ENCODE measurements at places on chromosomes 6 and 20.

GRCh38 chr6:149111556-149112115 is 205.9 kb upstream of the TAB2 start:
- H3K27me3 ChIP-seq, result no peaks in the 10 kb centered on the region
- no peak overlapping the region for H3K4me3 ChIP-seq
- no peaks in the 10 kb centered on the region for H3K4me1 ChIP-seq
- DNase-seq, result no peak

DNA sequence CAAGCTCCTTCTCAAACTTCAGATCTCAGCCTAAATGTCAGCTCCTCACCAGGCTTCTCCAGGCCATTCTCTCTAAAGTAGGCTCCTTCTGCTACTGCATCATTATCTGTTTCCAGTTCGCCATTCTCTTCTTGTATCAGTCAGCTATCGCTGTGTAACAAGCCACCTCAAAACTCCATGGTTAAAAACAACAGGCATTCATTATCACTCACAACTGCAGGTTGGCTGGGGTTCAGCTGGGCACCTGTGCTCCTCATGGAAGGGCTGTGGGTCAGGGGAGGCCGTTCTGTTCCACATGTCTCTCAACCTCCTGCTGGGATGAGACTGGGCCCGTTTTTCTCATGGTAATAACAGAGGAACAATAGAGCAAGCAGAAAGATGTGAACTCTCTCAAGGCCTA is 28.7 kb downstream of the PRND start:
- H3K36me3 ChIP-seq, result no peaks in the 10 kb centered on the region
- no peaks in the 10 kb centered on the region for H3K4me1 ChIP-seq
- no peaks in the 10 kb centered on the region for H3K27me3 ChIP-seq
- DNase-seq, result no peak
- no peak overlapping the region for H3K27ac ChIP-seq
- H3K4me3 ChIP-seq, result no peak overlapping the region

GRCh38 chr6:83594941-83595340 is 82.6 kb downstream of the PRSS35 start:
- no peak for DNase-seq
- H3K27ac ChIP-seq, result no peak overlapping the region

GRCh38 chr20:37777988-37778659 is 84.3 kb downstream of the CTNNBL1 start:
- no peaks in the 10 kb centered on the region for H3K4me1 ChIP-seq
- no peak overlapping the region for H3K27ac ChIP-seq
- no peak for DNase-seq
- no peaks in the 10 kb centered on the region for H3K27me3 ChIP-seq
- no peak overlapping the region for H3K4me3 ChIP-seq

DNA sequence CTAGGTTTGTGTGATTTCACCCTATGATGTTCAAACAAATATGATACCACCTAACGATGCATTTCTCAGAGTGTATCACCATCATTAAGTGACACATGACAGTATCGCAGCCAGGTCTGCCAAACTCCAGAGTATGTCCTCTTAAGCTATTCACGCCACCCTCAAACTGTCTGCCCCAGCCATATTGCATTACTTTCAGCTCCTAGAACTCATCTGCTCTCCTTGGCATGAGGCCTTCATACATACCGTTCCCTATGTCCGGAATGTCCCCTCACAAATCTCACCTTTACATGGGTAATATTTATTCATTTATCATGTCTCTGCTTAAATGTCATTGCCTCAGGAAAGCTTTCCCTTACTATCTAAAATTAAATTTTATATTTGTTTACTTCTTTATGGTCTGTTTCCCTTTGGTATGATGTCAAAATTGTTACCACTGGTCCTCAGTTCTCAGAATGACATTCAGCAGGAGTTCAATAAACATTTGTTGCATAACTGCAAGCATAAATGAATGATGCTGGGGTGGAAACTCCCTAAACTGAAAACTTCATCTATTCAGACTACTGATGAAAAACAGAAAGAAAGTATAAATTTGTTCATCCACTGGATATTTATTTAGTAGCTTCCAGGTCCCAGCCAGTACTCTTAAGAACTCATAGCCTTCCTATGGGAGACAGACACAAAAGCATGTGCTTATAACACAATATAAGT is 3.2 kb downstream of the SESN1 start:
- no peaks in the 10 kb centered on the region for H3K36me3 ChIP-seq
- H3K27ac ChIP-seq, result no peak overlapping the region
- H3K4me3 ChIP-seq, result peak overlapping the region; percentile 97
- H3K4me1 ChIP-seq, result peaks cover 40% of the 10 kb centered on the region

DNA sequence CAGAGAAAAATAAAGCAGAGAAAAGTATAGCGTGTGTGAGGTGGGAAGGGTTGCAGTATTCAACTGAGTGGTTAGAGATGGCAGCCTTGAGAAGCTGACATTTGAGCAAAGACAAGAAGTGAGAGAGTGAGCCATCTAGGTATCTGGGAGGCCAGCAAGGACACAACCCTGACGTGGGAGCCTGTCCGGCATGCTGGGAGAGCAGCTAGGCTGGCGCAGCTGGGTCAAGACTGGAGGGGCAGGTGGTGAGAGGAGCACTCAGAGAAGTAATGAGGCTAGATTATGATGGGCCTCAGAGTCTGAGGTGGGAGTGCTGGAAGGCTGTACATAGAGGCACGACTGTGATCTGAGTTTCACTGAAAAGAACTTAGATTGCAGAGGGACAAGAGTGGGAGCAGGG is 12.9 kb downstream of the TTPAL start:
- peaks cover 62% of the 10 kb centered on the region for H3K36me3 ChIP-seq
- no peak for DNase-seq
- no peaks in the 10 kb centered on the region for H3K27me3 ChIP-seq
- H3K27ac ChIP-seq, result no peak overlapping the region
- H3K4me1 ChIP-seq, result no peaks in the 10 kb centered on the region

- no peaks in the 10 kb centered on the region for H3K4me1 ChIP-seq
- no peak for DNase-seq
- no peaks in the 10 kb centered on the region for H3K36me3 ChIP-seq
- no peaks in the 10 kb centered on the region for H3K27me3 ChIP-seq
- H3K27ac ChIP-seq, result no peak overlapping the region
These were observed 30.9 kb downstream of the HEBP2 start for GRCh38 chr6:138434925-138435324.

DNA sequence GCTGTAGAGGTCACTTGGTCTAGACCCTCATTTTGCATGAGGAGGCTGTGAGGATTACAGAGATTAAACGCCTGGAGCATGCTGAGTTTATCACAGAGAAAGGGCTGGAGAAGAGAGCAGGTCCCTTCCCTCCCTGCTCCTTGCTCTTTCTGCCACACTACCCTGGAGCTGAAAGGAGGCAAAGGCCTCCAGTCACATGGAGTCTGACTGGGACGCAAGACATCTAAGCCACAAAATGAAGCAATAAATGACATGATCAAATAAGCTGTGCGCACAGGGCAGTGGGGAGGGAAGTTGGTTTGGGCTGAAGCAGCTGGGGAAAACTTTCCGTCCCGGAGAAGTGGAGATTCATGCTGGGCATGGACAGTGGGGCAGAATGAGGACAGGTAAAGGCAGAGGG is 33.3 kb downstream of the ATXN1 start:
- H3K27ac ChIP-seq, result no peak overlapping the region
- no peaks in the 10 kb centered on the region for H3K27me3 ChIP-seq
- peaks cover 4% of the 10 kb centered on the region for H3K36me3 ChIP-seq
- no peak for DNase-seq
- no peak overlapping the region for H3K4me3 ChIP-seq

- peaks cover 61% of the 10 kb centered on the region for H3K36me3 ChIP-seq
- no peaks in the 10 kb centered on the region for H3K4me1 ChIP-seq
- no peaks in the 10 kb centered on the region for H3K27me3 ChIP-seq
- no peak overlapping the region for H3K27ac ChIP-seq
- H3K4me3 ChIP-seq, result no peak overlapping the region
These were observed 96.9 kb downstream of the FAM120B start for GRCh38 chr6:170403451-170403850.

DNA sequence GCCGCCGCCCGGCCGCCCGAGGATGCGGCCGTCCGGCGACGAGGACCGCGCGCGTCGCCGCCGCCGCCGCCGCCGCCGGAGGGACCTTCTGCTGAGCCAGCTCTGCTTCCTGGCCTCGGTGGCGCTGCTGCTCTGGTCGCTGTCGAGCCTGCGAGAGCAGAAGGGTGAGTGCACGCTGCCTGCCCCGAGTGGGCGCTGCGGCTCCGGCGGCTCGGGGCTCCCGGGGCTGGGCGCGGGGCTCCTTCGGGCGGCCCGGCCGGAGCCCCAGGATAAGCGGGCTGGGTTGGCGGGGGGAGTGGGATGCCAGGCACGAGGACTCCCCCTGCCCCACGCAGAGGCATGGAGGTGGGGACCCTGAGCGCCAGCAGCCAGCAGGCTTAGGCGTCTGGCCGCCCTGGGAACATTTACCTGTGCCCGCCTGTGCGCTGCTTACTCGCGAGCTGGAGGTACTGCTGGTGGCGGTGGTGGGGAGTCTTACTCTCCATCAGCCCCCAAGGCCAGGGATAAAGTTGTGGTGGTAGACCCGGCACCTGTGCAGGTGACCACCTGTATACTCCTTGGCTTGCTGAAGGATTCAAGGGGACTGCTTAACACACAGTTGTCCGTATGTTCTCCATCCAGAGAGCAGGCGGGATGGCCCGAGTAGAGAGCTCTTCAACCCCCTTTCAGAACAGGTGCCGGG is 520 bp downstream of the SLC24A3 start:
- no peak overlapping the region for H3K4me3 ChIP-seq
- no peak for DNase-seq
- H3K27me3 ChIP-seq, result peaks cover 8% of the 10 kb centered on the region
- H3K4me1 ChIP-seq, result no peaks in the 10 kb centered on the region
- no peak overlapping the region for H3K27ac ChIP-seq

- no peak overlapping the region for H3K4me3 ChIP-seq
- no peak overlapping the region for H3K27ac ChIP-seq
- DNase-seq, result no peak
- no peaks in the 10 kb centered on the region for H3K4me1 ChIP-seq
- H3K36me3 ChIP-seq, result no peaks in the 10 kb centered on the region
These were observed 103.2 kb upstream of the GRIK2 start for GRCh38 chr6:101290346-101290745.

GRCh38 chr6:15171026-15171425 is 74.8 kb upstream of the JARID2 start:
- no peak overlapping the region for H3K4me3 ChIP-seq
- no peaks in the 10 kb centered on the region for H3K4me1 ChIP-seq
- no peaks in the 10 kb centered on the region for H3K36me3 ChIP-seq

GRCh38 chr6:105815661-105816555 is 270.2 kb upstream of the PRDM1 start:
- no peak overlapping the region for H3K27ac ChIP-seq
- H3K27me3 ChIP-seq, result no peaks in the 10 kb centered on the region
- H3K4me1 ChIP-seq, result peaks cover 10% of the 10 kb centered on the region
- DNase-seq, result no peak

DNA sequence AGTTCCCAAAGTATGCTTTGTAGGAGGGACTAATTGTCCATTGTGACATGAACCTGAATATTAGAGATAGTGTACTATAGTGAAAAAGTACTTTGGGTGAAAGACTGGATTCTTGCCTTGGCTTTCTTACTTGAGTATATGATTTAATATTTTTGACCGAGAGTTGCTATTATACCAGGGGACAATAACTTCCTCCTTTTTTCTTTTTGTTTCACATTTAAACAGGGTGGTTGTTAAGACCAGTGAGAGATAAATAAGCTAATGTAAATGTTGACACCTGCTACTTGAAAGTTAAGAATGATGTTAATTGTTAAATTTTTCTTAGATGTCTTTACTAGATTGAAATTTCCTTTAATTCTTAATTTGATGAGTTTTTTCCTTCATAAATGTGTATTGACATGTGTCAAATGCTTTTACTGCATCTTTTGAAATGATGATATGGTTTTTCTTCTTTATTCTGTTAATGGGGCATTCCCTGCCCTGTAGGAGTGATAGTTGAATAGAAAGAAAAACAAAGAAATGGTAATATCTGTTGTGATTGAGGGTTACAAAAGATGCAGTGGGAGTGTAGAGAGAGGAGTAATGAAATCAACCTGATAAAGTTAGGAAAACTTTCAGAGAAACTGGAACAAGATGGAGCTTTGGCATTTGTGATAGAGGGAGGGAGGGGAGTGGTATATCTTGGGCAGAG is 48.4 kb downstream of the ZFAND3 start:
- peaks cover under 1% of the 10 kb centered on the region for H3K36me3 ChIP-seq
- no peaks in the 10 kb centered on the region for H3K27me3 ChIP-seq
- H3K4me3 ChIP-seq, result peak overlapping the region; percentile 57
- no peak overlapping the region for H3K27ac ChIP-seq

DNA sequence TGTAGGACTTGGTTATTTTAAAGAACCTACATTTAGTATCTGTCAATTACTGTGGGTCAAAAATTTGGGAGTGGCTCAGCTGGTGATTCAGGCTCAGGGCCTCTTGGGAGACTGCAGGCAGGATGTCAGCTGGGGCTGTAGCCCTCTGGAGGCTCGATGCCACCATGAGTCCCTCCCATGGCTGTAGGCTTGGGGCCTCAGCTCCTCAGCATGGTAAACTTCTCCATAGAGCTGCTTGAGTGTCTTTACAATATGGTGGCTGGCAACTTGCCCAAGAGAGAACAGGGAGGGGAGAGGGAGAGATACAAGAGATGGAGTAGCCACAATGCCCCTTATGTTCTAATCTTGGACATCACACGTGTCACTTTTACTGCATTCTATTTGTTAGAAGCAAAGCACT is 470.4 kb downstream of the CDH26 start:
- no peaks in the 10 kb centered on the region for H3K4me1 ChIP-seq
- H3K27me3 ChIP-seq, result no peaks in the 10 kb centered on the region
- no peak overlapping the region for H3K4me3 ChIP-seq
- H3K27ac ChIP-seq, result no peak overlapping the region
- no peak for DNase-seq

DNA sequence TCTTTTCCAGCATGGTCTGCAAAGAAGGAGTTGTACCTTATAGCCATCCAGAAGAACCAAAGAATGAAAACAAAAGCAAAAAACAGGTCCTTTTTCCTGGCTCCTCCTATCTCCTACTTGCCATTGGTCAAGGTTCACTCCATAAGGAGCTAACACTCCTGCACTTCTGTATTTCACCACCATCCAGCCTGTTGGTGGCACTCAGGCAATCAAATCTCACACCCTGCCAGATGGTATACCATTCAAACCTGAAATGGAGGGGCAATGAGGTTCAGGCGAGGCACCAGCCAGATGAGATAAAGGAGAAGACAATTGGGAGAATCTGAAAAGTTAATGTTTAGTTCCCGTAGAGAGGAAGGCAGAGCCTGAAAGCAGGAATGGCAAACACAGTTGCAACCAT is 203.8 kb downstream of the ALDH8A1 start:
- no peak for DNase-seq
- no peak overlapping the region for H3K4me3 ChIP-seq
- H3K4me1 ChIP-seq, result no peaks in the 10 kb centered on the region
- peaks cover 23% of the 10 kb centered on the region for H3K27me3 ChIP-seq
- H3K36me3 ChIP-seq, result no peaks in the 10 kb centered on the region

DNA sequence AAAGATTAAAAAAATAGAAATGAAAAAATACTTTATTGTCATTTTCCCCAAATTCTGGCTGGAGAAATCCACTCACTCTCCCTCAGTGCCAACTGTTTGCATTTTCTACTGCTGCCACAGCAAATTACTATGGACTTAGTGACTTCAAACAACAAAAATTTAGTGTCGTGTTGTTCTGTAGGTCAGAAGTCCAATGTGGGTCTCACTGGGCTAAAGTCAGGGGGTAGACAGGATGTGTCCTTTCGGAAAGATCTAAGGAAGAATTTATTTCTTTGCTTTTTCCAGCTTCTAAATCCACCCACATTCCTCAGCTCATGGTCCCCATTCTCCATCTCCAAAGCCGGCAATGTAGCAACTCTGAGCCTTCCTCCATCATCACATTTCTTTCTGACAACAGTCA is 453.3 kb downstream of the KIF16B start:
- no peaks in the 10 kb centered on the region for H3K4me1 ChIP-seq
- no peaks in the 10 kb centered on the region for H3K27me3 ChIP-seq
- no peak overlapping the region for H3K27ac ChIP-seq
- H3K4me3 ChIP-seq, result no peak overlapping the region
- H3K36me3 ChIP-seq, result no peaks in the 10 kb centered on the region
- no peak for DNase-seq

GRCh38 chr20:40457404-40457803 is 231.6 kb downstream of the MAFB start:
- H3K4me1 ChIP-seq, result no peaks in the 10 kb centered on the region
- H3K27ac ChIP-seq, result no peak overlapping the region
- DNase-seq, result no peak

All from CD4-positive, CD25-positive, alpha-beta regulatory T cell (primary cell).